ENCODE measurements at places on chromosomes 1 and 21.
A peak's percentile ranks its signal among the peaks of the same experiment; 100 is the strongest.

- no peak for DNase-seq
Observed at GRCh38 chr1:217493290-217493689, 137.6 kb downstream of the GPATCH2 start.

- no peak for DNase-seq
Observed at GRCh38 chr1:226617109-226617508, 68.5 kb downstream of the STUM start.

DNA sequence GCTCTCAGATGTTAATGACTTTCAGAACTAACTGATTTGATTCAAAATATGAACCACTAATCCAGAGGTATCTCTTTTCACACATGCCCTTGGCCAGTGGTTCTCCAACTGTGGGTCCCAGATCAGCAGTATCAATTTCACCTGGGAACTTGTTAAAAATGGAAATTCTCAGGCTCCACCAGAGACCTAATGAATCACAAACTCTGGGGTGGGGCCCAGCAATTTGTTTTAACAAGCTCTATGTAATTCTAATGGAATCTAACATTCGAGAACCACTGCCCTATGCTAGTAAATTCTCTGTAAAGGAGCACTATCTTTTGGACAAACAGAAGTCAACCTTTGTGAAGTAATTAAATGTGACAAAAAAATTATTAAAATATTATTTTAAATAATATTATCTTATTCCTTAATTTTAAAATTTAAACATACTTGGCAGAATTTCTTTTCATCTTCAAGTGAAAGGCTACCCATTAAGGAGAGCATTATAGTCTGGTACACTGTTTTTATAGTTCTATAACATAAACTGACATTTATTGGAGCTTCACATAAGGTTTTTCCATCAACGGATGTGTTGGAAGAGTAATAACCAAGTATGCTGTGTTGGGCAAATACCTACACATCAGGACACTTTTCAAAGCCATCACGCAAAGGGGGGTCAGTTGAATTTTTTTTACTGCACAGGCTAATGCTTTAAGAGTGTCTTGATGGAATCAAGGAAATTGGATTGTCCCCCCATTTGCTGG is 130.4 kb downstream of the LHX4 start:
- DNase-seq, result no peak

- DNase-seq, result peak; percentile 20
Observed at GRCh38 chr1:71828431-71829012, 453.8 kb downstream of the NEGR1 start.

- no peak for DNase-seq
Observed at GRCh38 chr1:94772230-94772641, 47.9 kb upstream of the SLC44A3 start.

- no peak for DNase-seq
Observed at GRCh38 chr1:75257424-75257823, 123.2 kb downstream of the LHX8 start.

DNA sequence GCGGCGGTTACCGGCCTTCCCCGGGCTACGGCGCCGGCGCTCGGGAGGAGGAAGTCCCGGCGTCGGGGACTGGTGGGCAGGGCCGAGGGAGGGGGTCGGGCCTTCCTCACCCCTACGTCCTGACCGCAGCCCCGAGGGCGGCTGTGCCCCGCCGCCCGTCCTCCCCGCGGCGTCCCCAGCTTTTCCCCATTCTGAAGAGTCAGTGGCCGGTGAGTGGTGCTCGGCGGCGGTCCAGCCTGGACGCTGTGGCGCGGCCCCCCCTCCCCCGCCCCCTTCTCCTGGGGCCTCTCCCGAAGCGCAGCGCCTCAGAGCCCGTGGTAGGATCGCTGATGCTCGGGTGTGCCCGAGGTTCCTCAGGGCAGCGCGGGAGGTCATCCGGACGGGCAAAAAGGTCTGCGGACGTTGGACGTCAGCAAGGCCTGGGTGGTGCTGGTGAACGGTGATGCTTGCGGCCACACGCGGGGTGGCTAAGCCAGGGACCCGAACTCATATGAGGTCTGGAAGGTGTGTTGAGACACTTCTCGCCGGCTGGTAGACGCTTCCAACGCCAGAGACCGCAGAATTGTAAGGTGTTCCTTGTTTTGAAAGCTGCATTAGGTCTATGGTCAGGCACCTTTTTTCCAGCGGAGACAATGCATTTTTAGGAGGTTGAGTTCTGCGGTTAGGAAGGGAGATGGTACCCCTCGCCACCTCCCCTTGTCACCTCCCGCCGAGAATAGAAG is 725 bp downstream of the SLC25A33 start:
- peak; percentile 53 for DNase-seq

Data from NCI-H2081 (cell line).